ENCODE measurements at places on chromosomes 12 and 14.

DNA sequence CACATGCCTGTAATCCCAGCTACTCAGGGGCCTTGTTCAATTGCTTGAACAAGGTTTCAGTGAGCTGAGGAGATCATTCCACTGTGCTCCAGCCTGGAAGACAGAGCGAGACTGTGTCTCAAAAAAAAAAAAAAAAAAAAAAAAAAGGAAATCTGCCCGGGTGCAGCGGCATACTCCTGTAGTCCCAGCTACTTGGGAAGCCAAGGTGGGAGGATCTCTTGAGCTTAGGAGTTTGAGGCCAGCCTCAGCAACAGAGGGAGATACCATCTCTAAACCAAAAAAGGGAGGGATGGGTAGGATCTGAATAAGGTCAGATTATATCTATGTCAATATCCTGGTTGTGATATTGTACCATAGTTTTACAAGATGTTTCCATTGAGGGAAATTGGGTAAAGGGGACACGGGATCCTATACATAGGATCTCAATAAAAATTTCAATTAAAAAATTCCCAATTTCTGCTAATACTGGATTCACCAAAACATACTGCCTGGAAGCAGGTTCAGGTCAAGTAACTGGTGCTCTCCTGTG lies 76.4 kb downstream of the BORCS5 start:
- DNase-seq = no peak

- peak; percentile 56 for DNase-seq
These were observed 4.2 kb upstream of the KLC1 start for GRCh38 chr14:103624860-103625259.

- no peak for DNase-seq
These were observed 1025.7 kb upstream of the TMEM132C start for GRCh38 chr12:127241072-127241817.

DNA sequence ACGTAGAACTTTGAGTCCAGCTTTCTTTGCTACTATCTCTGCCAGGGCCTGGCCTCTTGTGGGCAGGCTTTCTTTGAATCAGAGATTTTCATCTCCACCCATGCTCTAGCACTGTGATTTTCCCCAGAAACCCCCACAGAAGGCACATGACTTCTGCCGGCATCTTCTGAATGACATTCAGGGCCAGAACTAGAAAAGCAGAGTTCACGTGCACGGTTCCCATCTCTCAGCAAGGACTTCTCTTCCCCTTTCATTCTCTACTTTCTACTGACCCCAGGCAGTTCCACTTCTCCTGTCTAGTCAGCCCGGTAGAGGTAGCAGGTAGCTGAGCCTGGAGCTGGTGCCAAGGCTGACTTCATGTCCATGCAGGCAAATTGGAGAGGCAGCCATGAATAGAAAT lies 26.9 kb downstream of the BATF start:
- DNase-seq = no peak

- DNase-seq = peak; percentile 43
These were observed 146.5 kb upstream of the MYL2 start for GRCh38 chr12:111066744-111067437.

DNA sequence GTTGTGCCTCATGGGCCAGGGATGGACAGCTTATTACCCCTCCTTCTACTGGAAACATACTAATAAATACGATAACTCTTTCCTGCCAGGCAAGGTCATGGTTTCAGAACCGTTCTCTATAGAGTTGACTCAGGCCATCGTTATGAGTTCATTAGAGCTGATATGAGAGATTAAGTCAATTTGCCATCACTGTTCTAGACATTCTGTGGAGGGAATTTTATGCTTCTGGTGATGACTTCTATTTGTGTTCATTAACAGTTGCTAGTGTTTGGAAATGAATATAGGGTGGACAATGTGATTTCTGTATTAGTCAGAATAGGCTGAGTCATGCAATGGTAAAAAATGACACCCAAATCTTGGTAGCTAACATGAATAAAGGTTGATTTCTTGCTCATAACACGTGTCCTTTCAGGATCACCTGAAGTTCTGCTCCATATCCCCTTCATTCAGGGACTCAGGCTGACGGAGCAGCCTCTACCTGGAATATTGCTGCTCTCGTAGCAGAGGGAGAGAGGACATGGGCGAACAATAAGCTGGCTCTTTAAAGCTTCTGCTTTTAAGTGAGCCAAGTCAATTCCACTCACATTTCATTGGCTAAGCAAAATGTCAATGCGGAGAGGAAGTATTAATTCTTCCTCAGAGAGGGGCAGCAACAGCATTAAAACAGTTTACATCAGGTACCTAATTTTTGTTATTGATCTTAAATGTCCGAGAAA lies 18.5 kb upstream of the TBPL2 start:
- peak; percentile 18 for DNase-seq

GRCh38 chr14:105107781-105108515 lies 42.7 kb upstream of the GPR132 start:
- no peak for DNase-seq

GRCh38 chr12:82964446-82964845 lies 277.7 kb downstream of the TMTC2 start:
- DNase-seq = peak; percentile 49
